ENCODE measurements at places on chromosomes 2 and 18.

DNA sequence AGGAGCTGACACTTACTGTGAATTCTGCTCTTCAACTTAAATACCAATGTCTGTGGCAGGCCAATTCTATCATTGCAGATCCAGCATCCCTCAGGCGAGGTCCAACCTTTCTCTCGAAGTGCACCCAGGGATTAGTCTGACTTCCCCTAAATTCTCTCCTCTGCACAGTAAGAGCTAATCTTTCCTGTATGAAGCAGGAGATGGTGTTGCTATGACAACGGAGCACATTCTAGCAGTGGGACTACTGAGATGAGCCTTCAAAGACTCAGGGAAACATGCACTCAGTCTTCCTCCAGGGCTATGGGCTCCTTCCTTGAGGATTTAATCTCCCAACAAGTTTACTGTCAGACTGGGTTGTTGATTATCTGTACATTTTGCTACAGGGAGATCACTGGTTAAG lies 176.3 kb downstream of the NOL4 start:
- DNase-seq: no peak

GRCh38 chr2:33126958-33127357 lies 180.2 kb downstream of the LTBP1 start:
- DNase-seq: no peak

GRCh38 chr18:75115514-75115913 lies 93.4 kb downstream of the PTGR3 start:
- DNase-seq: no peak

GRCh38 chr2:202122980-202123720 lies 50.1 kb downstream of the KIAA2012 start:
- DNase-seq: peak; percentile 28

DNA sequence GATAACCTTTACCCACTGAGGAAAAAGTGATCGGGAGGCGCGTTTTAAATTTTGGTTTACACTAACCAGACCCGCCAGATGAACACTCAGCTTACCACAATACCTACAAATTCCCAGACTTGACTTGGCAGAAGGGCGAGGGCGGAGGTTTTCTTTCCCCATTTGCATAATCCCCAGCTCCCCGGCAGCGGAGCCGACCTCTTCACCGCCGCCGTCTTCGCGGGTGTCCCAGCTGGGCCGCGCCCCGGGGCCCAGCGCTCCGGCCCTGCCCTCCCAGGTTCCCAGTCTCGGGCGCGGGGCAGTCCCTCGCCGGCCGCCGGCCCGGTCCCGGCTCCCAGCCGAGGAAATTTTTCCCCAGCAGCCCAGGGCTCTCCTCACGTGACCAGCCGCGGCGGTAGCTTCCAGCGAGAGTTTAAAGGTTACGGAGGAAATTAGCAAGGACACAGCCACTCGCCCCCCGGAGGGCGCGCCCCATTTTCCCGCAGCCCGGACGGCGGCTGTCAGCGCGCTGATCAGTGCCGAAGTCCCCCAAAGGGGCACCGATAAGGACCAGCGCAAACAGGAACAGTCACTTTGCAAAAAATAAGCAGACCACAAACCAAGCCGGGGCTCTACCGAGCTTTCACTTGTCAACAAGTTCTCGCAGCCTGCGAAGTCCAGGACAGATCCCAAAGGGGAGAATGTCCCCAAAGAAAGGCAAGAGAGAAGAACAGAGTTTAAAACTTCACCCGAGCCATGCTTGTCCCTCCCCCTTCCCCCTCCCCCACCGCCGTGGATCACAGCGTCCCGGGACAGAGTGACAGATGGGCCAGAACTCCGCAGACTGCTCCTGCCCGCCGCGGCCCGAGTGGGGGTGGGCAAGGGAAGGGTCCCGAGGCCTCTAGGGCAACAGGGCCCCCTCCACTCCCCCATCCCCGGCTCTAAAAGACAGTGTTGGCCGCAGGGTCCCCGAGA lies 1.3 kb upstream of the PRKCE start:
- DNase-seq: no peak

GRCh38 chr18:59072727-59073421 lies 66.8 kb upstream of the SEC11C start:
- DNase-seq: no peak

GRCh38 chr2:159846564-159846963 lies 48.6 kb upstream of the CD302 start:
- DNase-seq: no peak

DNA sequence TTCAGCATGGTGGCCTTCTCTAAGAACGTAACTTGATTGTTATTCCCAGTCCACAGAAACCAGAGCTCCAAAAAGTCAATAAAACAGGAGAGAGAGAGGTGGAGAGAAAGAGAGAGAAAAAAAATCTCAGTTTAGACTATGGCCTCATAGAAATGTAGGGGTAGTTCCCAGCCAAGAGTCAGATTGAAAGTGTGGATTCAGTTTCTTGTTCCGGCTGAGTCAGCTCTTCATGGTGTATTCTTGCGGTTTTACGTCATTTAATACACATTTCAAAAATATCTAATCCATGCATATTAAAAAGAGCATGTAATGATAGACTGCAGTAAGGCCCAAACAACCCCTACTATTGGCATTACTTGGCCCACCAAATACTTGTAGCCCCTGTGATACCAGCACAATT lies 303.9 kb downstream of the ETAA1 start:
- DNase-seq: no peak

- DNase-seq: no peak
These were observed 25.7 kb downstream of the CYP27C1 start for GRCh38 chr2:127194447-127194846.

DNA sequence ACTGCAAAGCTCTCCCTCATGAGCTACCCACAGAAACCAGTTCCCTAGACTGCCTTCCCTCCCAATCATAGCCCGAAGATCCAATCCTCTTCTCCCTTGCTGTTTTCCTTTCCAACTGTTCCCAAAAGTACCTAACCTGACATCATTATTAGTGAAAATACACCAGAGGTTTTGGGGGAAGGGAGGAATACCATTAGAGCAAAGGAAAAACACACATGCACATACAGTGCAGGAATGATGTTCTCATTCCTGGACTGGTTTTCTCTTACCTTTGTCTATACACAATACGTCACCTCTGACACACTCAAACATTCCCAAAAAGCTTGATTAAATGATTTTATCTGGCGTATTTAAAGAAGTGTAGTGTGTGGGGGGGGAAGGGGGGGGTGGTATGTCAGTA lies 46.2 kb downstream of the IKZF2 start:
- no peak for DNase-seq

DNA sequence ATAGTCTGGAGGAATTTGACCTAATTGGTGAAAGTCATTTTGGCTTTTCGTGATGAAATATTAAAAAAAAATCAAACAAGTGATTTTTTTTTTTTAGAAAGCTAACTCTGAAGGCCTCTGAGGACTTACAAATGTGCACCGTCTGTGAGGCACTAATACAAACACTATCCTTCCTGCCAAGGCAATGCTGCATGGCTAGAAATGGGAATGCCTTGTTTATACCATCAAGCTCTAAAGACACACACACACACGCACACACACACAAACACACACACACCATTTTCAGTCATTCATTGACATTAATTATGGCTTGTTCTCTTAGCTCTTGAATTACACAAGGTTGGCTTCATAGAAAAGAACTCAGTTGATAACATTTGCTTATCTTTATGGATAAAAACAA lies 1242.0 kb upstream of the ACVR2A start:
- DNase-seq: no peak

- no peak for DNase-seq
These were observed 158.4 kb downstream of the FHOD3 start for GRCh38 chr18:36455931-36456330.

GRCh38 chr18:75280427-75281280 lies 70.1 kb downstream of the TSHZ1 start:
- no peak for DNase-seq

- DNase-seq: no peak
These were observed 76.0 kb downstream of the NCK2 start for GRCh38 chr2:105820691-105821090.

GRCh38 chr2:129483366-129483765 lies 496.1 kb upstream of the RAB6C start:
- DNase-seq: no peak

DNA sequence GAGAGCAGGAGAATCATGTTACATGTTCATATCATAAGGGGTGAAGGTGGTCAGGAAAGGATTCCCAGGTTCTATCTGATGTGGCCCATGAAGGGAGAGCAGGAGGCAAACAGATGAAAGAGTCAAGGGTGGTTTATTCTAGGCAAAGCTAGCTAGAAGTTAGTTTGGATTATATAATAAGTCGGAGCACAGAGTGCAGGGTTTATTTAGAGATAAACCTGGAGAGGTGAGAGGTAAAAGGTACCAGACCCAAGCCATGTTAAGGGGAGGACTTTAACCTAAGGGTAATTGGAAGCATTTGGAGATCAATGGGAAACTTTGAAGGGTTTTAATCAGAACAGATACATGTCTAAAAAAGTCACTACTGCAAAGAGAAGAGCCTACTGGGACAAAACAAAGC lies 69.2 kb upstream of the LRATD1 start:
- DNase-seq: no peak

- DNase-seq: no peak
These were observed 57.9 kb downstream of the CDH7 start for GRCh38 chr18:65808759-65809158.

GRCh38 chr2:67065046-67065445 lies 332.1 kb upstream of the ETAA1 start:
- no peak for DNase-seq
